ENCODE measurements at places on chromosomes 7 and 10.
A peak's percentile ranks its signal among the peaks of the same experiment; 100 is the strongest.

- DNase-seq, result no peak
Measured at GRCh38 chr10:18303851-18304801, 163.9 kb downstream of the CACNB2 start.

DNA sequence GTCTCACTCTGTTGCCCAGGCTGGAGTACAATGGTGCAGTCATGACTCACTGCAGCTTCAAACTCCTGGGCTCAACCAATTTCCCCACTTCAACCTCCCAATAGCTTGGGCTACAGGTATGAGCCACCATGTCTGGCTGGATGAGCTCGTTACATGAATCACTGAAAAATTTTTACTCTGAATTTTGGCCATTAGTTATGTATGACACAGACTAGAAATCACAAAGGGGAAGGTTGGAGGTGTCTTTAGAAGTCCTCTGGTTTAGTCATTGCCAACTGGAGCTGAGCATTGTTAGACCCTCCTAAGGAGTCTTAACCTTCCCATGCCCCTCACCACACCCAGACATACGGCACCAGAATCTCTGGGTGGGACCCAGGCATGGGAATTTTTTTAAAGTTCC is 34.7 kb downstream of the SVIL start:
- no peak for DNase-seq

- no peak for DNase-seq
Measured at GRCh38 chr7:1972744-1973143, 260.0 kb downstream of the MAD1L1 start.

DNA sequence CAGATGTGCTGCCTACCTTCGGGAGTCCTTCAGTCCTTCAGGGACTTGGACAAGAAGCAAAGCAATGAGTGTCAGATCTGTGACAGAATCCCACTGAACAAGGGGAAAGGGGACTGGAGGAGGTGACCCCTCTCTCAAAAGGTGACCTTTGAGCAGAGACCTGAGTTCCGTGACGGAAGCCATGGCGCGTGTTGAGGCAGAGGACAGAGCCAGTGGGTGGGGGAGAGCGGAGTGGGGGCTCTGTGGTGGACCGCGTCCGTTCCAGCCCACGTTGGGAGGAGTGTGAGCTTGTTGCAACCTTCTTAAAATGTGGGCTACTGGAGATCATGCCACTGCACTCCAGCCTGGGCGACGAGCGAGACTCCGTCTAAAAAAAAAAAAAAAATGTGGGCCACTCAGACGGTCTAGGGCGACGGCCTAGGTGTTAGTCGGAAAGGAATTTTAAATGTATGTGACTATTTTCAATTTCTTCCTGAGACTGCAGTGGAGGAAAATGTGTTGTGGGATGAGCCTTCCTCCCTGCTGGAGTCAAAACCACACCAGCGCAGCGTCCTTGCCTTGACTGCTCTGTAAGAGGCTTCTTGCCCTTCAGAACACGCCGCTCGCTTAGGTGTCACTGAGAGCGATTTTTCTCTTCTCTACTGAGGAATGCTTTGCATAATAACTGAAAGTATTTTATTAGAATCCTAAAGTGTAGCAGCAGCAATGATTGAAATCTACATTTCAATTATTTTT is 272.7 kb downstream of the CELF2 start:
- no peak for DNase-seq

- DNase-seq, result no peak
Measured at GRCh38 chr7:92973293-92973731, 136.9 kb upstream of the CDK6 start.

- peak; percentile 4 for DNase-seq
Measured at GRCh38 chr10:79376078-79376628, 28.9 kb downstream of the PPIF start.

DNA sequence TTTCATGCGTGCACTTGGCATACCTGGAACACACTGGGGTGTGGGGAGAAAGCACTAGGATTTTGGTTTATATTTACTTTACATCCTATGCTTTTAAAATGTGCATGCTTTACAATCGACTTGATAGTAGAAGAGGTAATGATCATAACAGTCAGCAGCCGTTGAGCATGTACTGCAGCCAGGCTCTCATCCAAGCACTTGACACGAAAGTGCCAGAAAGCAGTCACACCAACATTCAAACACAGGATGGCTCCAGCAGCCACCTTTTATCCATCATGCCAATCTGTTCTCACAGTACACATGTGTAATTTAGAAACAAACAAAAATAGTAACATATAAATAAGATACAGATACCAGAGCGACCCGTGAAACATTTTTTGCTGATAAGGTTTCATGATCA is 1.2 kb upstream of the FAM241B start:
- no peak for DNase-seq

- peak; percentile 13 for DNase-seq
Measured at GRCh38 chr7:54788664-54789063, 29.7 kb upstream of the SEC61G start.

DNA sequence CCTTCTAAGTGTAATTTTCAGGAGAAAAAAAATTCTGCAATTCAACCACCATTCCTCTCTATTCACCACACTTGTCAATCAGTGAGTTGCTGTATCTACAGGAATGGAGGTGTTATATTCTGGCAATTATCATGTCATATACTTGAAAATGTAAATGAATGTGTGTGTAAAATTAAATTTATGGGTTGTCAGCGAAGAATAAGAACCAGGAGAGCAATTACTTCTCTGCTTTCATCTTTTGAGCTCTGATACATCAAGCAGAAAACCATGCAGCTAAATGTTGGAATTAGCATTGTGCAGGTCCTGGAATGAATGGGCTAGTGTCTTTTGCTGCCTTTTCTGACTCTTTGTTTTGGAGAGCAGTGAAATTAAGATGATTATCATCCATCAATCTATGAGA is 207.6 kb downstream of the FOXP2 start:
- no peak for DNase-seq

DNA sequence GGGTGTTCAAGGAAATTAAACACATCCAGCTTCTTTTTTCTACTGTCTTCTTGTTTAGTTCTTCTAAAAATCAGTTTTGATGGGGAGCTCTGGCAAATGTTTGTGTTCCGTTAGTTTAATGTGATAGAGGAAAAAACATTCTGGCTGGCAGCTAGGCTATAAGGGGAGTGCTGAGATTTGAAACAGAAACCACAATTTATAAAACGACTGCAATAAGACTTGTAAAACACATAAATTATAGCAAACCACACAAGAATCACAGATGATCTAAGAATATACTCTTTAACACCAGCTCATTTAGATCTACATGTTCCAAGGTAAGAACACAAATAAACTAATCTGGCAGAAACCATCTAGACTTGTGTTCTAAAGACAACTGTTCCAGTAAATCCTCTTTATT is 425.5 kb downstream of the CNTNAP2 start:
- no peak for DNase-seq

GRCh38 chr7:152601305-152601798 is 74.6 kb downstream of the XRCC2 start:
- DNase-seq, result no peak

- no peak for DNase-seq
Measured at GRCh38 chr10:30439931-30440330, 5.9 kb downstream of the MAP3K8 start.

DNA sequence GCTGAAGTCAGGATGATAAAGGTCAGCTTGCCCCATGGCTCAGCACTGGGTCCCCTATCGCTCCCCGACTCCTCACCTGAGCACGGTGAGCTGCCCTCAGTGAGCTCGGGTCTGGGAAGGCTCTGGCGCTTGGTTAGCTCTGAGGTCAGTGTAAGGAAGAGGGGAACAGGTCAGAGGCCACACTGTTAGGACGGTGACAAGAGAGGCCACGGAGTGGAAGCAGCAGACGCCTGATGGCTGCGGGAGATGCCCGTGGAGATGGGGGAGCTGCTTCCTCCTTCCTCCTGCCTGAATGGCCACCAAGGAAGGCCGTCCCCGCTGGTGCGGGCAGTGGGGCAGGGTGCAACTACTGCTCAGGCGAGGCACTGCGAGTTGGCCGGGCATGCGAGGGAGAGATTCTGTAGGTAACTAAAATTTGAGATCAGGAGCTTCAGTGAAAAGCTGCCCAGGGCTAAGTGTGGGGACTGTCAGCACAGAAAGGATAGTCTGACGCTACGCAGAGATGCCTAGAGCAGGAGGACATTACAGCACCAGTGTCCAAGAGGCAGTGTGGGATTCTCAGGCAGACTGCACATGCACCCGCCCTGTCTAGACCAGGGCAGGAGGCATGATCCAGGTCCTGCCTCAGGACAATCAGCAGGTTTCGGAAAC is 231.3 kb upstream of the GRB10 start:
- DNase-seq, result no peak

- no peak for DNase-seq
Measured at GRCh38 chr10:62023329-62023728, 121.8 kb downstream of the ARID5B start.

DNA sequence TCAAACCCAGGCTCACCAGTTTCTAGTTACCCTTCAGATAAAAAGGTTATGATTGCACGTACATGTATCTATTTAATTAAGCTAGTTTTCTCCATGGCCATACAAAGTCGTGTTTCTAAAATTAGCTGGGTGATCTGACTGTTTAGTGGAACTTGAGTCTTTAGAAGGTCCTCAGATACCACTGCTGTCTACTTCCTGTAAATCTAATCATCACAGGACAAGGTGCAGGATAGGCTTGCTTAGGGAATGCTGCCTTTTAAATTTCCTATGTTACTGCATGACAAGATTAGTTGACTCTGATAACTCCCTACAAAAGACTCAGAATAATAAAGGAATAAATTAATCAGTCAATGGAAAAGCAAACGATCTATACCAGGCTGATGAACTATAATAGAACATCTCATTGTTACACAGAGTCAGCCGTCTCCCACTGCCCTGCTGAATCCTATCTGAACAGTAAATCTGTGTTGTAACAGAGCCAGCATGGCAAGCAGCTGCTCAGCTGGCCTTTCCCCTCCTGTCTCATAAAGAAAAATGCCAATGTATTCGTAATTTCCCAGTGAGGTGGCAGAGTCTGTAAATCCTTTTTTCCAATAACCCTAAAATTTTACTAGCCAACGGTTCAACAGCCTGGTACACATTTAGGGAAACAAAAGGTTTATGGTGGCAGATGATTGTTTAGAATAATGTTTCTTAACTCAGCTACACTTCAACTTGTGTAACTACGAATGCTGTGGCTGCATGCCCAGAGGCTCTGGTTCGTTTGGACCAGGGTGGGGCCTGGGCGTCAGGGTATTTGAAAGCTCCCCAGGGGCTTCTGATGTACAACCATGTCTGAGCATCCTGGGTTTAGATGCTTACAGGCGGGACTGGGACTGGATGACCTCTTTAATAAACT is 318.0 kb downstream of the PAXIP1 start:
- DNase-seq, result no peak

DNA sequence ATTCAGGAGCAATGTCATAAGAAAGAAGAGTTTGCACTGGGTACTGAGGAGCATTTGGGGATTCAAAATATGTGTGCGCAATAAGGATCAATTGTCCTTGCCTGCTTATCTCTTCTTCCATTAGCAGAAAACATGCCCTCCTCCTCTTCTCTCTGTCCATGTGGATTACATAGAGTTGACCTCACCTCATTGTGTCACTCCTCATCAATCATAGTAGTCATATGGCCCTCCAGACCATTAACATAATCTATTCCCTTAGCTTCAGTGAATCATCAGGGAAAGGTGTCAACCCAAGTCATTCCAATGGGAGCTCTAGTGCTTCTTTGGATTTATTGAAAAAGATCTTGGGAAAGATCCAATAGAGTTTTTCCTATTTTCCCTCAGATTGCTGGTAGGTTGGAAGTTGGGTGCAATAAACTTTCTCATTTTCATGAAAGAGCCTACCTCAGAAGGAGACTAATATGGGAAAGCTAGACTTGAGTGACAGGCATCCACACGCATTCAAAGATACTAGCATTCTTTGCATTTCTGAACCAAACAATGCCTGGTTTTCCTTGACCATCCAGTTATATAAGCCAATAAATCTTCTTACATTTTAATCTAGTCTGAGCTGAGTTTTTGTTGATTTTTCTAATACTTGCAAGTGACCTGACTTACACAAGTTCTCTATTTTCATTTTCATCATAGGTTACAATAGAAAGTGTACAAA is 71.5 kb upstream of the FAM13C start:
- no peak for DNase-seq

- no peak for DNase-seq
Measured at GRCh38 chr10:61068471-61068870, 124.5 kb upstream of the RHOBTB1 start.

DNA sequence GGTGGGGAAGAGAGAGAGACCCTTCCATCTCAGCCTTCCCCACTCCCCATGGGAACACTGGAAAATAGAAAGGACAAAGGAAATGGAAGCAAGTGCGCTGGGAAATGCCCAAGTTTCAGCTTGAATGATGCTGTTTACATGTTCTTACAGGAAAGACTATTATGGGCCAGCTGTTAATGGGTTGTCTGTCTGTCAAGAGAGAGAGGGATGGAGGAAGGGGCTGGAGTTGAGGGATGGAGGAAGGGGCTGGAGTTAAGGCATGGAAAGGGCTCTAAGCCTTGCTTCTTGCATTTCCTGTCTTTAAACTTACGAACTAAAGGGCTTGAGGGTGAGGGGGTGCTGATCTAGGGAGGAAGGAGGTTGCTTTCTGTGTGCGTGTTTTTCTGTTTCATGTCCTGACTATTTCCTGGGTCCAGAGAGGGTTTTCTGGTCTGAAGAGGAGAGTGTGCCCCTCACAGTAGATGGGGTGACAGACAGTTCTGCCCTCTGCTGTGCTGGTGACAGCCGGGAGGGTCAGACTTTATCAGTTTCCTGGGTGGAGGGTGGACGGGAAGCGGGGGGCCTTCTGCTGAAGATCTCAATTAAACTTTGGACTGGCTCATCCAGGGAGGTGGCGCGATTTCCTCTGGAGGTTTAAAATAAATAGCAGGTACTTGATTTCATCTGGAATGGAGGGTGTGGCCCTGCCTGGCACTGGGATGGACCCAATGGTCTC is 30.5 kb downstream of the GRK5 start:
- DNase-seq, result no peak

- DNase-seq, result no peak
Measured at GRCh38 chr7:141363748-141364147, 187.5 kb upstream of the AGK start.

- DNase-seq, result no peak
Measured at GRCh38 chr10:36725581-36726520, 399.5 kb upstream of the ANKRD30A start.

GRCh38 chr10:95788830-95789229 is 32.9 kb downstream of the ENTPD1 start:
- DNase-seq, result no peak

DNA sequence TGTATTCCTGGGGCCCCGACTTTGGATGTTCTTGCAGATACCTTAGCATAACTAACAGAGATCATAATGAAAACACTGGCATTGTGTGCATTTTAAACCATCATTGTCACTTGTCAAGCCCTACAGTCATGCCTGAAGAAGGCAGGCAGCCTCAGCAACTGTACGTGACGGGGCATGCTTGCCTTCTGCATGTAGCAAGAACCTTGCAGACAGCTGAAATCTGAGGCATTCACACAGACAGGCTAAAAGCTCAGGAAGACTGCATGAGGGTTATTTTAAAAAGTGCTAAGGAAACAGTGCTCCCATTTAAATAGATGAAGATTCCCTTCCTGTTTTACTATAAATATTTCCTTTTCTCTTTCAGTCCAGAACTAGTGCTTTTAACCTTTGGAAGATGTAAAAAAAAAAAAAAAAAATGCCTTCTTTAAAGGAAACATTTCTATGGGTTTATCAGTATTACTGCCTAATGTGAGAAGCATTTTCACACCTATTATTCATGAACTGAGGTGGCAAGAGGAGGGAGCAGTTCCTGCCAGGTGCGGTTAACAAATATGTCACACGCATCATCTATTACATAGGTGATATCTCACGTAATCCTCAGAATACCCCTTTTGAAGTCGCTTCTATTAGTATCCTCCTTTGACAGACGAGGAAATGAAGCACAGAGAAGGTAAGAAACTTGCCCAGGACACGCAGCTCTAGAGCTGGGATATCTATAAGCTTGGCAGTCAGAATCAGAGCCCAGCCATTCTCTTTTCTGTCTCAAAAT is 88.1 kb downstream of the PRKCQ start:
- DNase-seq, result no peak

All from stimulated activated naive CD8-positive, alpha-beta T cell treated with anti-CD3 and anti-CD28 coated beads, Interleukin-15, amount 100 ng/mL, for 72 hours (primary cell).